G401 (cell line): ENCODE measurements at places on chromosomes 16 and 17.
A peak's percentile ranks its signal among the peaks of the same experiment; 100 is the strongest.

DNA sequence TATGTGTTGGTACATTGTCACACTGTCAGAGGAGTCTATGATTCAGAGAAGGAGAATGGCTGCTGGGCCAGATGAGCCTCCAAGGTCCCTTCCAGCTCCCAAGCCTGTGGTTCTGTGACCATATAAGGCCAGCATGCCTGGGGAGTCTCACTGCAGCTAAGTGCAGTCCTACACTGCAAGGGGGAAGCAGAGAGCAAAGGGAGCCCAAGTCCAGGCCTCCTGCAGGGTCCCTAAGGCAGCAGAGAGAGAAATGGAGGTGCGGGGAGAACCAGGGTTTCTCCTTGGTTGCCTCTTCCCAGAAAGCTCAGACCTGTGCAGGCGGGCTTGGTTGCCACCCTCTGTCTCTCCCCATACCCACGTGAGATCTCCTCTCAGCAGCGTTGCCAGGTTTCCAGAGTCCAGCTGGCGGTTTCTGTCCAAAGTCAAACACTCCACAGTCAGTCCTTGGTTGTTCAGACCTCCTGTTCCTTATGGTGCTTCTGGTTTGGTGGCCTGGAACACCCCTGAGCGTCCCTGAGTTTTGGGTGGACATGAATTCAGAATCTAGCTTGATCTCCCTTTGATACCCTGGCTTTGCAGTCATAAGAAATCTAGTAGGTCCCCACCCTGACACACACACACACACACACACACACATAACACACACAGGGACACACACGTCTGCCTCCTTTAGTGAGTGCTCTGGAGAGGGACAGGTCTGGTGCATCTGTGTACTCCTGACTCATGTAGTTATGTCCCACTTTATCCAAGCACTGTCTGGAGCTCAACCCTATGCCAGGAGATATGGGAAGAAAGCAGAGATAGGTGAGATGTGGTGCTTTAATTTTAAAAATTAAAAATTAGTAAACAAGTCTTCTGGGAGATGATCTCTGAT, 78.8 kb downstream of the GNAO1 start:
- DNase-seq = peak; percentile 90

DNA sequence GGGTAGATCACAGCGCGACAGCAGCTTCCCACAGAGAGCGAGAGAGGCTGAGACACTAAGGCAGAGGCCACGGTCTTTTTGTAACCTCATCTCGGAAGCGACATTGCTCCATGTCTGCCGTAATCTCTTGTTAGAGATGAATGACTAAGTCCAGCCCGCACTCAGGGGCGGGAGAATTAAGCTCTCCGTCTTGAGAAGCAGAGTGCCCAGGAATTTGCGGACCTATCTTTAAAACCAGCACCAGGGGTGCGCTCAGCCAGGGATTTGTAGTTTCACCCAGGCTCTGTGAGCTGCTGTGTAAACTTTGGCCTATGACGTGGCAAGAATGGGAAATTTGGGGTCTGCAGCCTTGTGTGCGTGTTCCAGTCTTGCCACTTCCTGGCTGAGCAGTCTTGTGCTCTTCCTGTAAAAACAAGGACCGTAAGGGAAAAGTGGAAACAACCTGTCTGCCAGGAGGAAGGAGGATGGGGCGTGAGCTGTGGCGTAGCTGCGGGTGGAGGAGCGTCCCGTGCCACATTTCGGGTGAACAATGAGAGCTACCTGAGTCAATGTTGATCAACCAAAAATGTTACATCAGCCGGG, 16.0 kb upstream of the JPH3 start:
- no peak for DNase-seq

- DNase-seq = peak; percentile 79
Measured at GRCh38 chr17:64306850-64307463, 43.9 kb upstream of the TEX2 start.

DNA sequence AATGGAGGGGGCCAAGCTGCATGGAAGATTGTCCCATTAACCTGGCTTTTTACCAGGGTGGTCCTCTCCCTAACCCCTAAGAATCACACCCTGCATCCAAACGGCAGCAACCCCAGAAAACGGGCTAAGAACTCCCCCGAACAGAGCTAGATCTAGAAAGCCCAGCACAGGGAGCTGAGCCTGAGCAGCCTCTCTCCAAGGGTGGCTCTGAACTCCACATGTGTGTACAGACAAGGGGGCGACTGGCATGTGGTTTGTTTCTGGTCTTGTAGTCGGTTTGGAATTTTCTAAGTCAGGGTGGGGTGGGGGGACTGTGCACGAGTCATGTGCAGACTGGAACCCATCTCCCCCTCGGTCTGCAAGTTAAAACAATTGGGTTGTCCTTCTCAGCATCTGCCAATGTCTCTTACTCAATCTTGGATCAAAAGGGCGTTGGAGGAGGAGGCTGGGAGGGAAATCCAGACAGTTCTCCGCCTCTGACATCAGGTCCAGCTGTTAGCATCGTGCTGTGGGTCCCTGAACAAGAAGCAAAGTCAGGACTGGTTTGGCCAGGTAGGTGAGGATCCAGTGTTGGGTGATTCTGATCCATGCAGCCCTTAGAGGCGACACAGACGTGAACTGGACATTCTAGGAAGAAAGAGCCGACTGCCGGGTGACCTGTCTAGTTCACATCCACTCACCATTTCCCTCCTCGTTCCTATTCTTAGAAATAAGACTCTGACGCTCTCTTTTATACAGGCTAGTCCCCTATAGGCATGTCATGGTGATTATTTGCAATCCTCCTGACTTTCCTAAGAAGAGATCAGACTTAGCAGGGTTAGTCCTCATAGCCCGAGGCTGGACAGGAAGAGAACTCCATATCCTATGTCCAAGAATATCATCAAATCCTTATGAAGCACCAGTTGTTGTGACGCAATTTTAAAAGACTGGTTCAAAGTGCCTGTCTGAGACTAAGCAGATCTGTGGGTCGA, 381.8 kb downstream of the SOX9 start:
- DNase-seq = no peak

- no peak for DNase-seq
Measured at GRCh38 chr16:27053996-27054395, 12.7 kb upstream of the C16orf82 start.

- DNase-seq = no peak
Measured at GRCh38 chr17:18992454-18993130, 12.0 kb downstream of the FAM83G start.

- DNase-seq = no peak
Measured at GRCh38 chr17:64653325-64653984, 8.7 kb downstream of the SMURF2 start.

DNA sequence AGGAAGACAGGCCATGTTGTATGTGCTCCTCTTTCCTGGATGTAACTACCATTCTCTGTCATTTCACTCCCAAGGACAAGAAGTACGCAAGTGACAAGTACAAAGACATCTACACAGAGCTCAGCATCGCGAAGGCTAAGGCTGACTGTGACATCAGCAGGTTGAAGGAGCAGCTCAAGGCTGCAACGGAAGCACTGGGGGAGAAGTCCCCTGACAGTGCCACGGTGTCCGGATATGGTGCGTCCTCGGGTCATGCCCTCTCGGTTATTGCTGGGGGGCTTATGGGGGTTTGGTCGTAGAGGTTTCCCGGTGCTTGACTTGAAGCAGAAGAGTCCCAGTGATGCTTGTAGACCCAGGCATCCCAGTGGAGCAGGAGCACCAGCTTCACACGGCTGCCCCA, 29.0 kb downstream of the PLD6 start:
- DNase-seq = no peak

- DNase-seq = no peak
Measured at GRCh38 chr16:53945996-53946395, 242.0 kb downstream of the FTO start.

DNA sequence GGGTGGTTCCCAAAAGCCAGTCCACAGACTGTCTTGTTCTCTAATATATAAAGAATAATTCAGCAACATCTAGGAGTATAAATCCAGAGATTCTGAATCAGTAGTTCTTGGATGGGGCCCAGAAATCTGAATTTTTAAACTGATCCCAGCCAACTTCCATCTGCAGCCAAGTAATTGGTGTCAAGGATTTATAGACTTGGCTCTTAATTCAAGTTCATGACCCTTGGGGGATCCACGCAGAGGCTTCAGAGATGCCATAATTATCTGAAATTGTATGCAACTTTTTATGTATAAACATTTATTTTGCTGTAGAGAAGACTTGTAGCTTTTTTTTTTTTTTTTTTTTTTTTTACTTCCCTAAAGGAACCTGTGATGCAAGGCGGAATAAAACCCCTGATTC, 60.6 kb downstream of the HLF start:
- DNase-seq = no peak

DNA sequence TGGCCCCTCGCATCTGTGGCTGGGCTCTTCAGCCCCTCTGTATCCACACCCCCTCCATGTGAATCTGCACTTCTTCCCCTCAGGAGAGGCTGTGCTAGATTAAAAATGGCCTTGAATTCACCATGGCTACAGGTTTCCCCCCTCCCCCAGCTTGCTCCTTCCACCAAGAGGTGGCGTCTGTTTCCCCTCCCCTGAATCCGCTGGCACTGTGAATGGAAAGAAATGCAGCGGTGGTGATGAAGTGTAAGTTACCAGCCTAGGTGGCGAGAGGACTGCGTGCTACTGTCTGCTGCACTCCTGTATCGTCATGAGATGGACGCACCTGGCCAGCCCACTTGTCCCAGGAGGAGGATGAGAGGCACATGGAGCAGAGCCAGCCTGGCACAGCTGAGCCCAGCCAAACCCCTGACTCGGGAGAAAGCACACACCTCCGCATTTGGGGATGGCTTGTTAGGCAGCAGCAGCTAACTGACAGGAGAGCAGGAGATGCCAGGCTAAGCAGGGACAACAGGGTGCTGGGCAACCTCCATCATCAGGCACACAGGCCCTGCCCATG, 26.2 kb downstream of the TNFRSF13B start:
- DNase-seq = no peak

DNA sequence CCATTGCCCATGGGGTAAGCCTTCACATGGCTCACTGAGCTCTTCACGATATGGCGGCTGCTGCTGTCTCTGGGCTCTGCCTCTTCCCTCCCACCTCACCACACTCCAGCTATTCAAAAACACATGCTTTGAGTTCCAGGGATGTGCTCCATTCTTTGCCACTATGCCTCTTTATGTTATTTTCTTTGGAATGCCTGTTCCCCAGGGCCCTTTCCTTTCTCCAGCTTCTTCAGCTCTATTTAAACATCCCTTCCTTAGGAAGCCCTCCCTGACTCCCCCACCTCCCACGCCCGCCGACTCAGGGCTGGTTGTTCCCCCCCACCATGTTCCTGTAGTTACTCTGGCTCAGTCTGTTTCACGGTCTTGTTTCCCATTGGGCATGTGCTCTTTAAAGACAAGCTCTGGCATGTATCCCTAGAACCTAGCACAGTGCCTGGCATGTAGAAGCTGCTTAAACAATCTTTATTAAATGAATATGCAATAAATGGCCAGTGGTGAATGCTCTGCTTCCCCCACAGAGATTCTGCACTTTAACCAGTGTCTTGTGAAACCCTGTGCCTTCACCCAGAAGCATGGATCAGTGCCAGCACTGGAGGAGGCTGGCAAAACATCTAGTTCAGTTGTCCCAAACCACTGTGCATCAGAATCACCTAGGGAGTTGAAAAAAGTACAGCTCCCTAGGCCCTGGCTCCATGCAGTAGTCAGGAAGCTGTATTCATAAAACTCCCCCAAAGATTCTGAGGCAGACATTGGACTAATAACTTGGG, 6.9 kb downstream of the MYCBPAP start:
- peak; percentile 22 for DNase-seq

GRCh38 chr17:57120814-57121213, 35.8 kb downstream of the AKAP1 start:
- no peak for DNase-seq

- DNase-seq = peak; percentile 59
Measured at GRCh38 chr17:17225901-17226300, 11.1 kb downstream of the FLCN start.

- no peak for DNase-seq
Measured at GRCh38 chr16:86221085-86221484, 289.2 kb upstream of the FOXF1 start.

GRCh38 chr16:75433732-75434413, 570 bp upstream of the CFDP1 start:
- peak; percentile 88 for DNase-seq

GRCh38 chr16:17511340-17511739, 40.6 kb upstream of the XYLT1 start:
- no peak for DNase-seq

- DNase-seq = no peak
Measured at GRCh38 chr16:29910819-29911675, 10.8 kb downstream of the ASPHD1 start.

DNA sequence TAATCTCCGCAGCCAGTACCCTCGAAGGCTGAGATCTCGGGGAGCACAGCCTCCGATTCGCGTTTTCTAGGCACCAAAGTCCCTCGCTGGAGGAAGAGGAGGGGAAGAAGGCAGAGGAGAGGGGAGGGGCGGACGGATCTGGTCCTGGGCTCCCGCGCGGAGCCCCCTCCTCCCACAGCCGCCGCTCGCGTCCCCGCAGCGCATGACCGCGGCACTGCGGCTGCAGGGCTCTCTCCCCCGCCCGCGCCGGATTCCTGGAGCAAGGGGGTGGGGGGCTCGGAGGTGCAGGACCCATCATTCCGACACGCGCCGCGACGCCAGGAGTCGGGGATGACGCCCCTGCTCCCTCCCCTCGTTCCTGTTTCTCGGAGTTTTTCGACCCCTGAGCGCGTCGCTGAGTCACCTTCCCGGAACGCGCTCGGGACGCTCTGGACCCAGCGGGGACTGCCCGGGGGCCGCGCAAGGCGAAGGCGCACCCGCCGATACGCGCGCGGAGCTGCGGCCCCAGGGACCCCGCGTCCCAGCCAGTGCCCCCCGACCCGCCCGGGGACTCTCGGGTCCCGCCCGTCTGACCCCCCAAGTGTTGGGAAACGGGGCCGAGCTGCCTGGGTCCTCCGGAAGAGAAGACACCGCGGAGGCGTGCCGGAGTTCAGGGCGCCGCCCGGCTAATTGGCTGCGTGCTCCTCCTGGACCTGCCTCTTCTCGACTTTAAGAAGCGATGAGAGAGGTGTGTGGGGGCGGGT, 1.4 kb upstream of the SPHK1 start:
- DNase-seq = no peak

DNA sequence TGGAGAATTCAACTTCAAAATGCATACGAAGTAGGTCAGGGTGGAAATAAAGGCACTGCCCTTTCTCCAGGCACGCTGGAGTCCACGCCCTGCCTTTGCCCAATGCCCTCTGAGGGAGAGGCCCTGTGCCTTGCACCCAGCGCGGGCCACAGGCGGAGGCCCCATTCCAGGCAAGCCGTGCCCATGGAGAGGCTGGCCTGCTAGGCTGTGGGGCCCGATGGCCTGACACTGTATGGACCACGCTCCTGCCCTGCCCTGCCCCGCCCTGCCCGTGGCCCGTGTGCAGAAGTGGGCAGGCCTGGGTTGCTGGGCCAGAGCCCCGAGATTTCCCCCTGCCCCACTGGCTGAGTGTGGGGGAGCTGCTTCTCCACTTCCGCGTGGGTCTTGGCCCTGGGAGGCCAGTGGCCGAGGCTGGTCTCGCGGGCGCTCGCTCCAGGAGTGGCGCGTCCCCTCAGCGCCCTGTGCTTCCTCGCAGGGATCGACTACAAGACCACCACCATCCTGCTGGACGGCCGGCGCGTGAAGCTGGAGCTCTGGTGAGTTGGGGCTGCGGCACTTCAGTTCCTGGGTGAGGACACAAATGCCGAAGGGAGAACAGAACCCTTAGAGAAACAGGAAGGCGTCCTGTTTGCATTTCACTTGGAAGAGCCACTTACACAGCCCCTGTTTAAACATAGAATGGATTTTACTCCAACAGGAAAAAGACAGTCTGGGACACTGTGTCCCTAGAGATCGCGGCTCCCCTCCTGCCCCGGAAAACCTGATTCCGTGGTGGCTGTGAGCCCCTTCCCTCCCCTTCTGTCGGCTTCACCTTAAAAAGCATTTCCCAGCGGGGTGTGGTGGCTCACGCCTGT, 13.8 kb upstream of the WFIKKN1 start:
- DNase-seq = no peak
